Naive thymus-derived CD8-positive, alpha-beta T cell (primary cell): ENCODE measurements at places on chromosomes 1 and 21.
A peak's percentile ranks its signal among the peaks of the same experiment; 100 is the strongest.

DNA sequence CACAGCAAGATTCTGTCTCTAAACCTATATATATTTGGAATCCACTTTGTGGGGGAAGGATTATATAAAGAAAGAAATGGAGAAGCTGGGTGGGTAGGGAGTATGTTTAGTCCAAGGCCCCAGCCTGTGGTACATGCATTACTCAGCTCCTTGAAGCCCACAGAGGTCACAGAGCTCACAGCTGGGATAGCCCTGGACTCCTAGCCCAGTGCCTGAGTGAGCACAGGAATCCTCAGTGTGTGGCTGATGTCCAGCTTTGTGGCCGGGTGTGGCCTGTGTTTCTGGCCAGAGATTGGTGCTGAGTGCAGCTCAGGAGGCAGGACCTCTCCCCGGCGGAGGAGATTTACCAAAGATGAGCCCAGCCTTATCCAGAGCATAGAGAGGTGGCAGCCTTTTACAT is 7.6 kb downstream of the CAPN9 start:
- peaks cover 8% of the 10 kb centered on the region for H3K4me1 ChIP-seq
- H3K27ac ChIP-seq = no peak overlapping the region
- no peak overlapping the region for H3K4me3 ChIP-seq
- no peak for DNase-seq
- peaks cover 27% of the 10 kb centered on the region for H3K27me3 ChIP-seq

- no peak overlapping the region for H3K4me3 ChIP-seq
- no peak for DNase-seq
- H3K27ac ChIP-seq = no peak overlapping the region
- no peaks in the 10 kb centered on the region for H3K27me3 ChIP-seq
- no peaks in the 10 kb centered on the region for H3K36me3 ChIP-seq
- peaks cover 3% of the 10 kb centered on the region for H3K4me1 ChIP-seq
Measured at GRCh38 chr1:243974451-243975292, 76.4 kb upstream of the ZBTB18 start.

- no peaks in the 10 kb centered on the region for H3K4me1 ChIP-seq
- no peak overlapping the region for H3K4me3 ChIP-seq
- H3K27me3 ChIP-seq = no peaks in the 10 kb centered on the region
- no peak for DNase-seq
Measured at GRCh38 chr21:36501589-36501892, 21.6 kb upstream of the CLDN14 start.

DNA sequence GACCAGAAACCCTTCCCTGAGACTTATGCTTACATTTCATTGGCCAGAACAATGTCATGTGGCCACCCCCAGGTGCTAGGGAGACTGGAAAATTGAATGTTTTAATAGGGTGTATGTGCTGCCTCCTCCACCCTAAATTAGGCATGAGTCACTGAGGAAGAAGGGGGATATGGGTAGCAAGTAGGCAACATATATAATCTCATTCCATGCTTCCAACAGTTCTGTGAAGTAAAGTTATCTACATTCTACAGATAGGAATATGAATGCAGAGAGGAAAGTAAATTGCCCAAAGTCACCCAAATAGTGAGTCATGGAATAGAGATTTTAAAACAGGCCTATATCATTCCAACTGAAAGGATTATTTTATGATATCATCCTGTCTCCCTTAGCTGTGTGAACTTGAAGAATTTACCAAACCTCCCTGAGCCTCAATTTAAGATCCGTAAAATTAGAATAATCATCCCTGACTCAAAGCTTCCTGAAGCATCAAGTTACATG is 168.6 kb upstream of the FGGY start:
- peaks cover 3% of the 10 kb centered on the region for H3K27me3 ChIP-seq
- H3K36me3 ChIP-seq = peaks cover 3% of the 10 kb centered on the region
- no peak overlapping the region for H3K27ac ChIP-seq
- DNase-seq = no peak

GRCh38 chr1:41282679-41283317 is 40.7 kb upstream of the SCMH1 start:
- peaks cover 33% of the 10 kb centered on the region for H3K27me3 ChIP-seq
- H3K4me1 ChIP-seq = no peaks in the 10 kb centered on the region
- H3K27ac ChIP-seq = no peak overlapping the region
- DNase-seq = no peak

DNA sequence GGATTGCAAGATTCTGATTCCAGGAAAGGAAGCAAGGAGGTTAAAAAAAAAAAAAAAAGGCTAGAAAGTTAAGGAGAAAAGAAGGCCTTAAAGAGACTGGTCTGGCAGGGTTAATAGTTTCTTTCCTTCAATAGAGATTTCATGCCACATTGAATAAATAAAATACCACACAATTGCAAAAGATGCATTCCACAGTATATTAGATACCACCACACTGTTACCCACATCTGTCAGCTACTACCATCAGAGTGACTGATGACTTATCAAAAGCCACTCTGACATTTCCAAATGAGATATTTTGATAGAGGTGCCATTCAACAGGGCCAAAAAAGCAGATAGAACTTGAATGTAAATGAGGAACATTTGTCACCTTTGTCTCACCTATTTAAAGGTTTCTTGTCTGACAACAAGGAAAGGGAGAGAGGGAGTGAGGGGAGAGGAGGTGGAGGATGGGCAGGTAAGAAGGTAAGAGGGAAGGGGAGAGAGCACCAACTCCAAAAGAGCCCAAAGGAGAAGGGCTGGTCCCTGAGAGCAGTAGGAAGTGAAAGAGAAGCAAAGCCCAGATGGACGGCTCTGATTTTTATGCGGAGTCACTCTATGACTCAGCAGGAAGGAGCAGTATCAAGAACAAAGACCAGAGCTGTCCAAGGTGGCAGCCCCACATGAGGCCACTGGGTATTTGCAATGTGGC is 38.3 kb downstream of the LRRN2 start:
- H3K27me3 ChIP-seq = peaks cover 14% of the 10 kb centered on the region
- no peaks in the 10 kb centered on the region for H3K4me1 ChIP-seq
- no peak for DNase-seq
- H3K4me3 ChIP-seq = no peak overlapping the region
- no peak overlapping the region for H3K27ac ChIP-seq

DNA sequence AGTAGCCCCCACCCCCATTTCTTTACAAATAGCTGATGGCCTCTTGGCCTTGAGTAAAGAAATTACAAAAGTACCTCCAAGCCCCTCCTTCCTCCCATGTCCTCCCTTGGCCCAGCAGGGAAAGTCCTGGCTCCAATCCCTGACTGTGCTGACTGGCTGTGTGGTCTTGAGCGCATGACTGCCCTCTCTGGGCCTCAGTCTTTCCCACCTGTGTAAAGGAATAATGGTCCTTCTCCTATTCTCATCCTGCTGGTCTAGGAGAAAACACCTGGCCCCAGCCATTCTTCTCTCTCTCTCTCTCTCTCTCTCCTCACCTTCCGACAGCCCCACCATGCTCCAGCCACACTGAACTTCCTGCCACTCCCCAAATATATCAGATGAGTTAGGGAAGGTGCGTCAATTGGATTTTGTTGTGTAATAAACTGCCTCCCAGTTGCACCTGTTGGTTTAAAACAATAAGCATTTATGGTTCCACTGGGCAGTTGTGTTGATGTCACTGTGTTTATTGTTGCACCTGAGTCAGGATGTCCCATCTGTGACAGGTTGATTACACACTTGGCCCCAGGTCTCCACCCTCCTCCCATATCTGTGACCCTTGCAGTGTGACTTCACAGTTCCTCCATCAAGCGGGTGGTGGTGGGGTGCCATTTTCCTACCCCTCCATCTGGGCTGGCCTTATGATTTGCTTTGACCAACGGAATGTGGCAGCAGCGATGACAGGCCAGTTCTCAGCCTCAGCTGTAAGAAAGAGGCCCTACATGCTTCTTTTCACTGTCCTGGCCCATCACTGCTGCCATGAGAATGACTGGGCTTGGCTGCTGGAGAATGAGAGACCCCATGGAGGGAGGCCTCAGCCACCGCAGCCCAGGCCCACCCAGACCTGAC is 22.3 kb upstream of the LRP8 start:
- H3K4me1 ChIP-seq = no peaks in the 10 kb centered on the region
- no peaks in the 10 kb centered on the region for H3K27me3 ChIP-seq

- H3K27ac ChIP-seq = no peak overlapping the region
- H3K36me3 ChIP-seq = no peaks in the 10 kb centered on the region
- no peaks in the 10 kb centered on the region for H3K27me3 ChIP-seq
- DNase-seq = no peak
- no peak overlapping the region for H3K4me3 ChIP-seq
- H3K4me1 ChIP-seq = no peaks in the 10 kb centered on the region
Measured at GRCh38 chr1:183730886-183731573, 73.9 kb upstream of the RGL1 start.

GRCh38 chr21:44940116-44940631 is 345 bp downstream of the SLX9 start:
- H3K4me1 ChIP-seq = peaks cover 55% of the 10 kb centered on the region
- DNase-seq = no peak
- no peaks in the 10 kb centered on the region for H3K36me3 ChIP-seq

DNA sequence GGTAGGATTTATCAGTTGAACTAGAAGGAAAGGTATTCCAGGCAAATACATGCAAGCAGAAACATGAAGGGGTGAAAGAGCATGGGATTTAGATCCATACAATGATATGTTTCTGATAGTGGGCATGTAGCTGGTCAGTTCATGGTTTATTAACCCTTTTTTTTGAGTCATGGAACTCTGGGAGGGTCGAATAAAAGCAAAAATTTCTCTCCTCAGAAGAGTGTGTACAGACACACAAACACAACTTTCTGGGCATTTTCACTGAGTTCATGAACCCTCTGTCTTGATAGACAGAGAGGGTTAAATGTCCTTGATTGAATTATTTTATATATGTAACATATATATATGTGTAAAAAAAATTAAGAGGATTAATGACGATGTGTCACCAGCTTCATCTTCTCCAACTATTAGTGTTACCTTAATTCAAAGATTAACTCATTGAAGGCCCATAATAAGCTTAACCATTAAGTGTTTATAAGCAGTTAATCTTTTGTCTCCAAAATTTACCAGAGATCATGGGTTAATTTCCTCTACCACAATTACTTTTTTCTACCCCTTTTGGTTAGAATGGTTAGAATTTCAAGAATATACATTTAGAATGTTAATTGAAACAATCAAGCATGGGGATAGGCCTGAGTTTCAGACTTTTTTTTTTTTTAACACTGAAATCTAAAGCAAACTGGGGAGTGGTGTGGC is 4.6 kb downstream of the JUN start:
- peaks cover 21% of the 10 kb centered on the region for H3K4me1 ChIP-seq
- DNase-seq = no peak
- no peak overlapping the region for H3K27ac ChIP-seq
- H3K27me3 ChIP-seq = no peaks in the 10 kb centered on the region
- peaks cover 6% of the 10 kb centered on the region for H3K36me3 ChIP-seq

DNA sequence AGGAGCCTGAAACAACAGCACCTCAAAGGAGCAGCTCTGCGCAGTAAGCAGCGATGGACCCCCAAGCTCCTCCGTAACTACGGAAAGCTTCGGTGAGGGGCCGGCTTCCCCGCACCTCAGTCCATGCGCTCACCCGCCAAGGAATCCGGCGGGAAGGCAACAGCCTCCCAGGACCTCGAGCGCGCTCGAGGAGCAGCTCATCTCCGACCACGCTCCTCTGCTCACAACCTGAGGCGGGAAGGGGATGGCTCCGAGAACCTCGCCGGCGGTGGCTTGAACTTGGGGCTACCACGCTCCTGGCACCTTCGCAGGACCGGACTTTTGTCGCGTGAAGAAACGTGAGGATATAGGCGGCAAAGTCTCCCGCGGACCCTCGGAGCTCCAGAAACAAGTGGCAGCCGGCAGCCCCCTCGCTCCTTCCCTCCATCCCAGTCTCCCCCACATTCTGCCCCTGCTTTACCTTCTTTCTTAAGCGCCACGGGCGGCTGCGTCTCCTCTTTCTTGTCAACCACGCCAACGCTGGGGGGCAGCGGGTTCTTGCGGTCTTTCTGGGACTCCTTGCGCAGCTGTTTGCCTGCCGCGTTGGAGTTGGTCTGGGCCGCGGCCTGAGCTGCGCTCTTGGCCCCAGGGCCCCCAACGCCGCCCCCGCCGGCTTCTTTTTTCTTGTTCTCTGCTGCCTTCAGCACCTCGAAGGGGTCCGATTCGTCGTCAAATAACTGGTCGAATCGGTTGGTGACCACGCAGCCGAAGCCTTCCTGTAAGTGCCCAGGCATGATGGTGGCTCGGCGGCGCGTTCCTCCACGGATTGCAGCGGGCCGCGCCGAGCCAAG is 459 bp downstream of the SERBP1 start:
- H3K4me3 ChIP-seq = peak overlapping the region; percentile 83
- H3K36me3 ChIP-seq = peaks cover 21% of the 10 kb centered on the region
- H3K27me3 ChIP-seq = no peaks in the 10 kb centered on the region
- H3K27ac ChIP-seq = peak overlapping the region; percentile 100
- H3K4me1 ChIP-seq = peaks cover 53% of the 10 kb centered on the region

GRCh38 chr1:81345110-81345509 is 455.6 kb upstream of the ADGRL2 start:
- DNase-seq = no peak
- H3K27me3 ChIP-seq = no peaks in the 10 kb centered on the region
- no peak overlapping the region for H3K4me3 ChIP-seq
- H3K36me3 ChIP-seq = no peaks in the 10 kb centered on the region
- no peak overlapping the region for H3K27ac ChIP-seq
- no peaks in the 10 kb centered on the region for H3K4me1 ChIP-seq
